ENCODE measurements at places on chromosomes 12 and 14. TPM values are rescaled to one million over a fixed set of nuclear protein-coding genes. Genes with fewer than 3 reads are reported as not detected.
A peak's percentile ranks its signal among the peaks of the same experiment; 100 is the strongest.

Gene MORN3
- 9.6 TPM for total RNA-seq

Gene IFNG-AS1
- total RNA-seq, result 0.28 TPM

Gene TSPAN19
- not detected for total RNA-seq

- no peaks in the 10 kb centered on the region for H3K27me3 ChIP-seq
- H3K4me1 ChIP-seq, result peaks cover 21% of the 10 kb centered on the region
Observed at GRCh38 chr12:10363914-10364814, 25.7 kb downstream of the KLRK1 start.

DNA sequence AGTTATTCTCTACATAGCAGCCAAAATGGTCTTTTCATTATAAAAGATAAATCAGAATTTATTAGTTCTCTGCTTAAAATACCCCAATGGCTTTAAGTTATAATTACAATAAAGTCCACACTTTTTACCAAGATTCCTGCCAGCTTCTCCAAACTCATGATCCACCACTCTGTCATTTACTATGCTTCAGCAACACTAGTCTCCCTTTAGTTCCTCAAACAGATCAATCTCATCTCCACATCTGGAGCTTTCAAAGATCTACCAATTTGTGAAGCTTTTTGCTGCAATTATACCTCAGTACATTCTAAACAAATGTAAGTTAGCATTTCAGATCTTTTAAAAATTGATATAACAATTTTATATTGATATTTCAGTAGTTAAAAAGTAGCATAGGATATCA is 24.9 kb downstream of the CATSPERB start:
- H3K27ac ChIP-seq, result no peak overlapping the region
- no peaks in the 10 kb centered on the region for H3K4me1 ChIP-seq

DNA sequence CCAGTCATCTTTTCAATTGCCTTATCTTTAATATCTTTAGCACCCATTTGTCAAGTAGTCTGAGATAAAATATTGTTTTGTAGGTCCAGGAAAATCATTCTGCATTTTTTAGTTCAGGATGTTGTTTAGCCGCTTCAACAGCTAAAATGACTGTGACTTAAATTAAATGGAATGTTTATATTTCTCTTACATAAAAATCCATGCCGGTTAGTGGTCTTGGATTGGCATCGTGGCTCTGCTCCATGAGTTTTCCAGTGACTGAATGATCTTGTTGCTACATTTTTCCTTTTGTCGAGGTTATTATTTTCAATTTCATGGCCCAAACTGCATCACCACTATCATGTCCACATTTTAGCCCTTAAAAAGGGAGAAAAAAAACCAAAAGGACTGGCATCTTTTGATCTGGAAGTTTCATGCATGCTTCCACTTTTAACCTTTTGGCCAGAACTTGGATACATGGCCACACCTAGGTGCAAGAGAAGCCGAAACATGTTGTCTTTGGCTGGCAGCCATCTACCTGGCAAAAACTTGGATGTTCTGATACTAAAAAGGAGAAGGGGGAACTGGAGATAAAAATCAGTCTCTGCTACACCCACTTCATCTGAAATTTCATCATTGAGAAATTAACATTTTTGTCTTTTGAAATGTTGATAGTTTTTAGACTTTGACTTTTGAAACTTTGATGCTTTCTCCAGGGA is 142.4 kb downstream of the OTOGL start:
- H3K27ac ChIP-seq, result no peak overlapping the region
- no peaks in the 10 kb centered on the region for H3K4me1 ChIP-seq
- no peak overlapping the region for H3K4me3 ChIP-seq
- H3K36me3 ChIP-seq, result no peaks in the 10 kb centered on the region
- H3K27me3 ChIP-seq, result no peaks in the 10 kb centered on the region

DNA sequence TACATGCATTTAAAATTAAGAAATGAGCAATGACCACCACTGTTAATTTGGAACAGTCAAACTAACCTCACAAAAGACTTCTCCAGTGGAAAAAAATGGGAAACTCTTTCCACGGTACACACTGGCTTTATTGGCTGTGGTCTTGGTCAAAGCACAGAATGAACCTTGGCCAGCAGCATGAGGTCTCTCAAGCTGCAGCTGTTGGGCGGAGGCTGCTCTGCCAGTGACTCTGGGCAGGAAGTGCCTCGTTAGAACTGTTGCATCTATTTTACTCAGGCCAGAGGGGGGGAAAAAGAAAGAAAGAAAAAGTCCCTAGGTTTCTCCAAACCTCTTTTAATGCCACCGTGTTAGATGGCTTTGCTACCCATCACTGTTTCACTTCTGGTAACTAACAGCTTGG is 279.8 kb upstream of the DIO2 start:
- H3K4me3 ChIP-seq, result no peak overlapping the region
- H3K27me3 ChIP-seq, result no peaks in the 10 kb centered on the region
- no peaks in the 10 kb centered on the region for H3K4me1 ChIP-seq
- no peak overlapping the region for H3K27ac ChIP-seq
- no peak for DNase-seq

DNA sequence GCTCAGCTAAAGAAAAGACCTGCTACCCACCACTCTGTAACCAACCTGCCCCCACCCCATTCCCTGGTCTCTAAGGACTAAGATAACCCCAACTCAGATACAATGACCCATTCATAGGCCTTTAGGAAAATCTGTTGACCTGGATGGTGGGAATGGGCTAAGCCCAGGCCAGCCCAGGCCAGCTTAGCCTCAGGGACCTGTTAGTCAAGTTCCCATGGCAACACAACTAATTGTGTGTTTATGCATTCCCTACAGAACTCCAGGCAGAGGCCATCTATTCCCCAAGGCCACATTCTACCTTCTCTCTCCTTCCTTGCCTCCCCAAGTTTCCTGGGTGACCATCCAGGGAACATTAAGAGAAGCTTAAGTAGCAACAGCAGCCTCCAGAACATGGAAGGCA is 16.1 kb upstream of the KRT8 start:
- no peak for DNase-seq
- H3K4me3 ChIP-seq, result no peak overlapping the region
- no peaks in the 10 kb centered on the region for H3K36me3 ChIP-seq
- no peaks in the 10 kb centered on the region for H3K27me3 ChIP-seq
- H3K4me1 ChIP-seq, result no peaks in the 10 kb centered on the region

DNA sequence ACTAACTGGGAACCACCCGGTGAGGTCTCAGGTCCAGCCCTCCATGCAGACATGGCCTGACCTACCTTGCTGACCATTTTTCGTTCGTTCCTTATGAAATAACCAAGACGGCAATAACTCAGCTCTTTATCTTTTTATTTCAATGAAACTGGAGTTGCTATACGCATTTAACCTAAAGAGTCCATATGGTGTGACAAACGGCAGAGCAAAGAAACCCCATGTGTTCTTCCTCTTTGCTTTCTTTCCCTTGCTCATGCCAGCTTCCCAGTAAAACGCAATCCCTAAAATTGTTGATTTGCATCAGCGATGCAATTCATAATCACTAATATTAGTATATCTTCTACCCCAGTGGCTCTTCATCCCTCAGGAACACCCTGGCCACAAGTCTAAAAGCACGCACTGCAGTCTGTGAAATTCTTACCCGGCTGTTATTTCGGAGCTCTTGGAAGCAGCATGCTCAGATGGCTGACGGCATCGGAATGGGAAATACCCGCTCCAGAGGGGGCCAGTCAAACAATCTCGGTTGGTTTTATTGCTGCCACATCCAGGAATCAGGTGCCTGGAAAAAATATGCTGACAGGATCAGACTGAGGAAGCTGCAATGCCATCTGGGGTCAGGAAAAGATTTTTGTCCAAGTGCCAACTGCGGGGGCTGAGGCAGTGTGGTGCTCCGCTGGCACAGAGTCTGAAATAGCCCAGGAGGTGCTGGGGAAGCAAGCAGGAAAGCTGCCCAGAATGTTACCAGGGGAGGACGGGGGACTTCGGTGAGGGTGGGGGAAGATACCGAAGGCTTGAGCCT is 28.2 kb upstream of the KCNA1 start:
- no peaks in the 10 kb centered on the region for H3K36me3 ChIP-seq
- no peaks in the 10 kb centered on the region for H3K27me3 ChIP-seq
- H3K4me1 ChIP-seq, result no peaks in the 10 kb centered on the region
- H3K27ac ChIP-seq, result no peak overlapping the region
- H3K4me3 ChIP-seq, result no peak overlapping the region

DNA sequence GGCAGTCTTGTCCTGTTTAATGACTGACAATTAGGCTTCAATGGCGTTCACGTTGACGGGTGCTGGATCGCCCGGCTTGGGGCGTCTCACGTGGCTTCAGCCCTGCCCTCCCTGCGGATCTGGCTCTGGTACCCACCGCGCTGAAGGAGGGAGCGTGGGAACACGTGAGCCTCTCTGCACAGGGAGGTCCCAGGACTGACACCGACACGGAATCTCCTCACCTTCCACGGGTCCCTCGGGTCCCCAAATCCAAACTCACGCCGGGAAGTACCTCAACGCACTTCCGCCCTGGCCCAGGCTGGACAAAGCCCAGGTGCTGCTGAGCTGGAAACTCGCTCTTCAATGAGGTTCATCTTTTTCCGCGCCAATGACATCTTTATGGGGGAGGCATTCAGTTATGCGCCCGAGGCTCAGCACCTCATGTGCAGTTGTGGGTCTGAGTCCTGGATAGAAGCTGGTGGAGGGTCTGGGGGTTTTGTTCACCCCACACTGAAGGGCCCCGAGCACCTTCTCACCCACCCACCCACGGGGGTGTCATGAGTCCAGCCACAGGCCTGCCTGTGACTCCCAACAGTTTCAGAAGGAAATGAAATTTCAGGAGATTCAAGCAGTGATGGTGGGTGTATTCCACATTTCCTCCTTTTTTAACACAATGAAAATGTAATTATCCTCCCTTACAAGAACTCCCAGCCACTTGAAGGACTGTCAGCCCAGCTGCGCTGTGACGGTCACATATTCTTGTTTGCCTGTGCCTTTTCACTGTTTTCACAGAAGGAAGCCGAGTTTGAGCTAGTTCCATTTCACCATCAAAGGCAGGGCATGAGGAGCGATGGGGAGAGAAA is 251.7 kb upstream of the SFSWAP start:
- no peak overlapping the region for H3K27ac ChIP-seq
- no peaks in the 10 kb centered on the region for H3K4me1 ChIP-seq
- no peaks in the 10 kb centered on the region for H3K36me3 ChIP-seq
- no peak for DNase-seq
- H3K27me3 ChIP-seq, result no peaks in the 10 kb centered on the region

DNA sequence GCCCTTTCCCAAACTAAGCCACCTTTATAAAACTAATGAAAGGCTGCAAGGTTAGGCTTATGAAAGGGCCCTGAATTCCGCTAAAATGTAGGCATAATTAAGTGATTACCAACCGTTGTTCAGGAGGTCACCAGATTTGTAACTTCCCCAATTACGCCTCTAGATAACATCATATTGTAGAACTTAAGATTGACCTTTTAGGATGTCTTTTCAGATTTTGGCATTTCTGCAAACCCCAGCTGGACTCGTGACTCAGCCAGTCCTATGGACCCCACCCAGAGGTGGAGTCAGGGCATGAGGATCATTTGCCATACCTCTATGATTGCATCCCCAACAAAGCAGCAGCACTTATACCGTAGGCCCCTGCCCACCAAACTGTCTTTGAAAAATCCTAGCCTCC is 3.7 kb upstream of the LPCAT3 start:
- H3K27me3 ChIP-seq, result no peaks in the 10 kb centered on the region
- H3K4me1 ChIP-seq, result peaks cover 7% of the 10 kb centered on the region
- no peak for DNase-seq
- peaks cover 5% of the 10 kb centered on the region for H3K36me3 ChIP-seq
- H3K27ac ChIP-seq, result no peak overlapping the region

GRCh38 chr14:68561531-68562007 is 231.3 kb downstream of the ZFP36L1 start:
- H3K4me3 ChIP-seq, result no peak overlapping the region
- no peaks in the 10 kb centered on the region for H3K27me3 ChIP-seq
- H3K4me1 ChIP-seq, result no peaks in the 10 kb centered on the region
- H3K27ac ChIP-seq, result no peak overlapping the region
- H3K36me3 ChIP-seq, result no peaks in the 10 kb centered on the region

DNA sequence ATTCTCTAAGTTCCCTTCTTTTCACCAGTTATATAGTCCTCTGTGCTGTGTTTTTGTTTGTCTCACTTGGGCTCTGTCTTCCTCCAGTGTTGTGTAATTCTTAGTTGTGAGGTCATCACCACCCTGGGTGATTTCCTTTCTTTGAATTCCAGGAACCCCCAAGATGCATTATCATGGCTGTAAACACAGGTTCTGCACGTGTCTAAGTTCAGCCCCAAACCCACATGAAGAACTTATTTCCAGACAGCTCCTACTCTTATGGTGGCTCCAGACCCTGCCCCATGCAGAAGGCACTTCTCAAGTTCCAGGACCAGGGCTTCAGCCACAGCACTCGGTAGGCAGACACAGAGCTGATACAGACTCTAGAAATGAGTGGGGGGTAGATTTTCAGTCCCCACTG is 560.5 kb downstream of the BCL11B start:
- H3K27me3 ChIP-seq, result no peaks in the 10 kb centered on the region
- no peak overlapping the region for H3K4me3 ChIP-seq
- no peaks in the 10 kb centered on the region for H3K36me3 ChIP-seq
- H3K27ac ChIP-seq, result no peak overlapping the region

- no peak overlapping the region for H3K4me3 ChIP-seq
- no peaks in the 10 kb centered on the region for H3K4me1 ChIP-seq
- no peak for DNase-seq
- H3K27me3 ChIP-seq, result no peaks in the 10 kb centered on the region
Observed at GRCh38 chr14:65750906-65751305, 338.4 kb downstream of the FUT8 start.

- peak; percentile 63 for DNase-seq
- H3K4me1 ChIP-seq, result peaks cover 79% of the 10 kb centered on the region
- peak overlapping the region; percentile 22 for H3K27ac ChIP-seq
- H3K36me3 ChIP-seq, result no peaks in the 10 kb centered on the region
Observed at GRCh38 chr12:104485651-104486362, 29.1 kb downstream of the CHST11 start.

- peak; percentile 51 for DNase-seq
- H3K4me1 ChIP-seq, result peaks cover 20% of the 10 kb centered on the region
- H3K4me3 ChIP-seq, result peak overlapping the region; percentile 75
- peak overlapping the region; percentile 96 for H3K27ac ChIP-seq
- H3K27me3 ChIP-seq, result no peaks in the 10 kb centered on the region
Observed at GRCh38 chr12:95548056-95548538, 3.2 kb downstream of the USP44 start.

DNA sequence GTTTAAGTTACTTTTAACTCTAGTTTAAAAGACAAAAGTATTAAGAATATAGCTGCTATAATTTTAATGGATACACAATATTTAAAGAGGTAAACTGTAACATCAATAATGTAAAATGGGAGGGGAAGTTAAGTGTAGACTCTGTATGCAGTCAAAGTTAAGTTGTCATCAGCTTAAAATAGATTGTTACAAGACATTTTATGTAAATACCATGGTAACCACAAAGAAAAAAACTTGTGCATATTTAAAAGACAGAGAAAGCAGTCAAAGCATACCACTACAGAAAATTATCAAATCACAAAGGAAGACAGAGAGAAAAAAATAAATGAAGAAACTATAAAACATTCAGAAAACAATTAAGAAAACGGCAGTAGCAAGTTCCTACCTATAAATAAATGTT is 73.3 kb downstream of the CEP128 start:
- no peaks in the 10 kb centered on the region for H3K36me3 ChIP-seq
- H3K27me3 ChIP-seq, result no peaks in the 10 kb centered on the region
- DNase-seq, result no peak
- no peaks in the 10 kb centered on the region for H3K4me1 ChIP-seq
- no peak overlapping the region for H3K27ac ChIP-seq
